ENCODE measurements at places on chromosomes 11 and 22. TPM values are rescaled to one million over a fixed set of nuclear protein-coding genes. Genes with fewer than 3 reads are reported as not detected.
A peak's percentile ranks its signal among the peaks of the same experiment; 100 is the strongest.

Gene SMCO4
- 8.6 TPM for total RNA-seq

Gene E2F8
- not detected for total RNA-seq

Gene SLC22A25
- not detected for total RNA-seq

Gene ACAD8
- total RNA-seq = 16.8 TPM

Gene MLC1
- total RNA-seq = under 0.01 TPM

Gene MRGPRE
- 0.17 TPM for total RNA-seq

- peak overlapping the region; percentile 88 for H3K27ac ChIP-seq
- peak overlapping the region; percentile 89 for H3K4me3 ChIP-seq
- no peaks in the 10 kb centered on the region for H3K27me3 ChIP-seq
- H3K4me1 ChIP-seq = peaks cover 24% of the 10 kb centered on the region
- H3K36me3 ChIP-seq = peaks cover 20% of the 10 kb centered on the region
- DNase-seq = peak; percentile 79
Observed at GRCh38 chr22:31082606-31083376, 1.7 kb downstream of the SMTN start.

- H3K27ac ChIP-seq = no peak overlapping the region
- DNase-seq = no peak
- no peaks in the 10 kb centered on the region for H3K36me3 ChIP-seq
Observed at GRCh38 chr11:40397141-40397540, 1062.3 kb downstream of the LRRC4C start.

- peak; percentile 42 for DNase-seq
- H3K4me3 ChIP-seq = no peak overlapping the region
- no peaks in the 10 kb centered on the region for H3K4me1 ChIP-seq
- H3K27ac ChIP-seq = no peak overlapping the region
Observed at GRCh38 chr11:3775736-3776406, 21.5 kb downstream of the NUP98 start.

GRCh38 chr11:6067502-6067901 is 36.9 kb upstream of the OR56A1 start:
- H3K4me3 ChIP-seq = no peak overlapping the region
- H3K27me3 ChIP-seq = no peaks in the 10 kb centered on the region
- H3K36me3 ChIP-seq = no peaks in the 10 kb centered on the region

DNA sequence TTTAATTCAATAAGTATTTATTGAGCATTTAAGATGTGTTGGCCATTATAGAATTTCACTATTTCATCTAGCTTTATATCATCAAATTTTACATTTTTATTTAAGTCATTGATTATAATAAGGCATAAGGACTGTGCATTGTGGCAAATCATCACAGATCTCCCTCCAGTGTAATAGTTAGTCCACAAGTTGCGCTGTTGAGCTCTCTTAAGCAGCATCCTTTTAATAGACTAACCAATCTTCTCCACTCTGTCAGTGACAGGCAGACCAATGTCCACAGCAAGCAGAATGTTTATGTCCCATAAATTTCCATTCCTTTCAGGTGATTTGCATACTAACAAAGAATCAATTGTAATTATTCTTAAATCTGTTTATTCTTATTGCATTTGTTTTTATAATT is 595.3 kb upstream of the CCDC90B start:
- DNase-seq = no peak
- no peaks in the 10 kb centered on the region for H3K27me3 ChIP-seq
- H3K4me1 ChIP-seq = no peaks in the 10 kb centered on the region

- H3K4me1 ChIP-seq = peaks cover 2% of the 10 kb centered on the region
- H3K27ac ChIP-seq = no peak overlapping the region
- no peak for DNase-seq
- H3K4me3 ChIP-seq = no peak overlapping the region
- H3K36me3 ChIP-seq = no peaks in the 10 kb centered on the region
Observed at GRCh38 chr11:36507824-36508489, 2.1 kb downstream of the TRAF6 start.

Data from fibroblast of lung (primary cell).